HCEC 1CT (cell line): ENCODE measurements at places on chromosomes 1 and 21.

- DNase-seq = no peak
These were observed 6.9 kb downstream of the IL10RB start for GRCh38 chr21:33273044-33273443.

- no peak for DNase-seq
These were observed 140.5 kb downstream of the SLC44A5 start for GRCh38 chr1:75470448-75470847.

DNA sequence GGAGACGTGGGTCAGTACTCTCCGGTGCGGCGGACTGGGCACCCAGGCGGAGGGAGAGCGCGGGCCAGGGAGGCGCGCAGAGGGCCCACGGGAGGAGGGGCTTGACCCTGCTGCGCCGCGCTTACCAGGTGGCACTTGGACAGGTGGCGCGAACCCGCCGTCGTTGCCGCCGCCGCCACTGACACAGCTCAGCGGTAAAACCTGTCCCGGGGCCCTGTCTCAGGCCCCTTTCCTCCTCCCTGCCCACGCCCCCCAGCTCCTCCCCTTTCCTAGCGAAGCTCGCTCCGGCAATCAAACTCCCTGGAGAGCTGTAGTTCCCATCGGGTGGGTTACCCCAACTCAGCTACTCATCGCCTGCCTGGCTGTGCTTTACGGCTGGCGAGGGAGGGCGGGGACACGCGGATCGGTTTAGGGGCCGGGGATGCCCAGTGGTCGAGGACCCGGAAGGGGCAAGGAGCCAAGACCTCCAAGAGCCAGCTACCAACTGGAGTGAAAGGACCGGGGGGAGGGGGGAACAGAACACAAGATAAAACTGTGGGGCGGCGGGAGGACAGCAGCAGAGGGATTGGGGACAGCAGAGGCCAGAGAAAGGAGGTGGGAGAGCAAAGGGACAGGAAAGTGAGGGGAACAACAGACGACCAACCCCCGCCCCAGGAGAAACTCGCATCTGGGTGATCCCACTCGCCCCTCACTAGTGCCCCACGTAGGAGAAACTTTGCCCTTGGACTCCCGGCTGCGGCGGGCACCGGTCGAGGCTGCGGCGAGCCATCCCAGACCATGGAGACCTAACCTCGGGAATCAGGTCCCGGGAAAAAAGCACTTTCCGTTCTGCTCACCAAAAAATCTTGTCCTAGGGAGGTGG is 2.9 kb downstream of the GFI1 start:
- DNase-seq = no peak

- DNase-seq = no peak
These were observed 16.6 kb downstream of the HP1BP3 start for GRCh38 chr1:20770314-20771087.

DNA sequence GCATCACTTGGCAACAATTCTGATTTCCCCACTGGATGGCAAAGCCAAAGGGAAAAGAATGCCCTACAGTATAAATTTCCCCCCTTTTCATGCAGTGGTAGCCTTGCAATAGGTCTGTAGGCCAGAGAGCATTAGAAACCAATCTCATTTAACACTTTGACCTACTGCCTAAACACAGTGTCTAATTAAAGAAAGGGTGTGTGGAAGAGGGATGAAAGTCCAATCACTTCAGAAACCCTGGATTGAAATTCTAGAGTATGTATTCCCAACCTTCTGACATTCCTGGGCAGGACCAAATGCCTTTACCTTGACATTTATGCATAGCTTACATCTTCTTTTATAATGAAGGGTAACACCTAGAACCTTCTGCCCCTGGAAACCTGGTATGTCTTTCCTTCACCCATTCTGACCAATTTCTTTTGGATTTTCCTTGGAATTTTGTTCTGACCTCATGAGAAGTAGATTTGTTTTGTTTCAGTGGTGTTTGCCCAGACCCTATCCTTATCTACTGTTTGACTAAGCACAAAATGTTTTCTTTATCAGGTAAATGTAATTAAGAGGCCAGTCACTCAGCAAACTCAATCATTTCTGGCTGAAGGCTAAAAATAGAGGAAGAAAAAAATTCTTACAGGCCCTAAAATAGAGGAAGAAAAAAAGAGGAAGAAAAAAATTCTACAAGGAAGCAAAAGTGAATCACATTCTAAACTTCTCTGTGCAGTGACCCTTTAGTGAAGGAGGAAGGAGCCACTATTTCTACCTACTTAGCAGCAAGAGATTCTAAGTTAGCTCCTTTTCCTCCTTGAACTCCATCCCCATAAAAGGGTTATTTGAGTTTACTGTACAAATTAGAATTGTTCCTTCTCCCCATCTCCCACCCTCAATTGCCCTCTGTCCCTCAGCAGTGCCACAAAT is 129.5 kb upstream of the DSCAM start:
- no peak for DNase-seq

- DNase-seq = no peak
These were observed 139.3 kb upstream of the ZNF644 start for GRCh38 chr1:91161166-91161565.

DNA sequence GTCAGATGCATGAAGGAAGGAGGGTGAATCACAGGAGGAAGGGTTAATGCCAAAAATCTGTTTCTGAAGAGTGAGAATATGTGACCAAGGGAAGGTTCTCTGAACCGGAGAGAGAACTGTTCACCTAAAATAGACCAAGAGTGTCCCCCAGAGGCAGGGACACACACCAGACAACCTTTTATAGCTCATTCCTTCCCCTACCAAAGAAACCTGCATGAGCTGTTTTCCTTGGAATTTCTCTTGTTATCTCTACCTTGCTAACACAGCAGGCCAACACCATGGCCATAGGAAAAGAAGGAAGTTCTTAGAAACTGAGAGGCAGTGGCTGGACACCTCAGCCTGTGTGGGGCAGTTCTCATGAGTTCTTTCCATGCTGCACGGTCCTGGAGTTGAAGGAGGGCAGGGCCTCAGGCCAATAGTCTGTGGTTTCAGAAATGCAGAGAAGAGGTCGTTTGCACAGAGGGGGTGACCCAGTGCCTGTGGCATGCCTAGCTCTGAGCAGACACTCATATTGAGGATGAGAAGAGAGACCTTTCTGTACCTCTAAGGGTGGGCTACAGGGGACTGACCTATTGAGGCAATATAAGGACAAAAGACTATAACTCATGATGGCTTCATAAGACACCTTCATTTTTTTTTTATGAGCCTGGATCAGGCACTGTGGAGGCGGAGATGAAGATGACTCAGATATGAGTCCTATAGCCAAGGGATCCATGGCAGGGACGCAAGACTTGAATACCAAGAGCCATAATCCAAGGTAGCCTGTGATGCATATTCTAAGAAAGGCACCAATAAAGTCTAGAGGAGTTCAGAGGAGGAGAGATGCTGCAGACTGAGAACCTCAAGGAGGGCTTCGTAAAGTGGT is 39.4 kb downstream of the IGFN1 start:
- DNase-seq = peak; percentile 67

GRCh38 chr1:235051521-235051920 is 77.1 kb downstream of the TOMM20 start:
- no peak for DNase-seq

- no peak for DNase-seq
These were observed 1577.0 kb downstream of the NCAM2 start for GRCh38 chr21:22575165-22575584.

DNA sequence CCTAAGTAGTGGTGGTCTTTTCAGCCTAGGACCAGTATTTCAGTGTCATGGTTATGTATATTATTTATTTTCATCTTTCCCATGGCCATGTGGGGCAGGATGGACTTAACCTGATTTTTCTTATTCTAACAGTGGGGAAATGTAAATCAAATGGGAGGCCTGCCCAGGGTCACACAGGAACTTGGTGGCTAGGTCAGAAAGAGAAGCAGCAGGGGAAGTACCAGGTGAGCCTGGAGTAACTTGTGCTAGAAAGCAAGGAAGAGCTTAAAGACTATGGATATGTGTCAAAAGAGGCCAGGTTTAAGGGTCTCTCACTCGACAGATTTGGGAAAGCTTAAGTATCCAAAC is 936 bp downstream of the ZFP69B start:
- no peak for DNase-seq

GRCh38 chr1:31380181-31380580 is 7.3 kb upstream of the FABP3 start:
- DNase-seq = no peak

DNA sequence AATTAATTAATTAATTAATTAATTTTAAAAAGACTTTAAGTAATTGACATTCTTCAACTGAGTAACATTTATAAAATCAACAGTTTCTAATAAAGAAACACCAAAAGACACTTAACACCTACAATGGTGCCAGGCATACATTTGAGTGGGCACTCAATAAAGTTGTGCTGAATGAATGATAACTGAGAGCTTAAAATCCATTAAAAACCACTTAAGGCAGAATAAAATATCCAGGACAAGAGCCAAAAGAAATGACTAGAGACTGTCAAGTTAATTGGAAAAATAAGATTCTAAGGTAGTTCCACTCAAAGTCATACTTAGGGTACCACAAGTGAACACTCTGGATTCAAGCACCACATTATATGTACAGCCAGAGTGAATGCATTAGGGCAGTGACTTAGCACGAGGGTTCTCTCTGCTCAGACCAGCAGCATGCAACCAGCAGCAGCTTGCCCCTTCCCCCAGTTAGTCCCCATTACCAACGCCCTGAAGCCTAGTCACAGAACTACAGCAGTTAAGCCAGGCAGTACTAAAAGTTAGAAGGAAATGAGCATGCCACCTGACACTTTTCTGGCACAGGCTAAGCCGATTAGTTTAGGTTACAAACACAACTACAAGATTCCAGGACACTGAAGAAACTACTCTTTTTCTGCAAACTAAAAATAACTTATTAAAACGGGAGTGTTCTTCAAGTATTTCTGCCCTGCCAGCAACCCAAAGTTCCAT is 46.5 kb downstream of the LUZP1 start:
- peak; percentile 17 for DNase-seq

DNA sequence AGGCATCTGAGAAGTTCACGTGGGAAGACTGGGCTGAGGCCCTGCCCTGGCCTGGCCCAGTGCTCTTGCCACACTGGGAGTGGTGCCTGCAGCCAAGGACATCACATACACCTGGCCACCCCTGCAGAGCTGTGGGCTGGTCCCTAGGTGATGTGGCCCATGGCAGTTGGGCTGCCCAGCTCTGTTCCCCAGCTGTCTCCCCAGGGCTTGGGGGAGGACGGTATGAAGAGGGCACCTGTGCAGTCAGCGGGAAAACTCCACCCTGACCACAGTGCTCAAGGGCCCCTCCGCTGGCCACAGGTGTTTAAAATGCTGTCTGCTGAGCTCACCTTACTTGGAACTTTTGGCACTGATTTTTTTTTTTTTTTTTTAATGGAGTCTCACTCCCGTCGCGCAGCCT is 120.4 kb upstream of the SLC25A33 start:
- no peak for DNase-seq
